NCI-H2081 treated with DMSO at 0.1 percent for 48 hours (cell line): ENCODE measurements at places on chromosomes 3 and 15.

DNA sequence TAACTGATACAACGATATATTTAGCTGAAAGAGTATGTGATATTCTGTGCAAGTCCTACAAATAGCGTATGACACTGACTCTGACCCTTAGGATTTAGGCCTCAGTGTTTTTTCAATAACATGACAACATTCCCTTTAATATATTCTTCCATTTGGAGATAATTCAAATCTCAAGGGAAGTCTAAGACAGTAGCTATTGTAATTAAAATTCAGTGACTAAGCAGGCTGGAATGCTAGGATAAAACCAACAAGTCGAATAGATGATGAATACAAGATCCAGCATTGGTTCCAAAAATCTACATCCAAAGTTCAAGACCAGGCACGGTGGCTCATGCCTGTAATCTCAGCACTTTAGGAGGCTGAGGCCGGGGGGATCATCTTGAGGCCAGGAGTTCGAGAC is 56.2 kb downstream of the QTRT2 start:
- DNase-seq = no peak

- DNase-seq = peak; percentile 31
These were observed 1.8 kb upstream of the ROPN1B start for GRCh38 chr3:125967156-125967555.

GRCh38 chr3:43346978-43347749 is 60.8 kb downstream of the SNRK start:
- DNase-seq = no peak

DNA sequence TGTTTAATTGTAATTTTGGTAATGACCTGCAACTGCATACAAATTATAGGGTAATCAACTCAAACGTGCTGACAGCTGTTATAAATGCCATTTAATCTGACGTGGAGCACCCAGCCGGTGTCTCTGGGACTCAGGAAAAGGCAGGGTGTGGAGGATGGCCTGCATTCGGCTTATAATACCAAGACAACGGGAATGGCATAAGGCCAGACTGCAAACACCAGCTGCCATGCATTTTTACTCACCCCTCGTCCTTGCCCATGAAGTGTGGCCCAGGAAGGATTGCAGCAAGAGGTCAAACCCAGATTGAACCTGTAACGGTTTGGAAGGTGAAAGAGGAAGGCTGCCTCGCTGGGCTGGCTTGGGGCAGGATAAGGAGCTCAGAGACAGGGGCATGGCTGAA is 96.4 kb downstream of the WNT7A start:
- DNase-seq = no peak

GRCh38 chr15:65060641-65061397 is 7.0 kb downstream of the RASL12 start:
- no peak for DNase-seq

DNA sequence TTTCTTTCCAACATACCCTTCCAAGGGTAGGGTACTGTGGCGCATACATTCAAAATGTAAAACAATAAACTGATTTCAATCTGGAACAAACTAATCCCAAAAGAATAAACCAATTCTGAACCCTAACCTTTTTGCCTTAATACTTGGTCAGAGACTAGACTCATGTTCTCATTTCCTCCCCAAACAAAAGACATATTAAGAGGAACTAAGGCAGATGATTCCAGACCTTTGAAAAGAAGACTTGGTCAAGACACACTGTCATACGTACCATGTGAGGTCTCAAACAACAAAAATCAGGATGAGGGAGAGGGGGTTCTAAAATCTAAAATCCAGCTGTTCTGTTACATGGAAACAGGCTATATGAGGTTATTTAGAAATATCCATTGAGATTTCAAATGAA is 102.1 kb downstream of the RFTN1 start:
- no peak for DNase-seq

- no peak for DNase-seq
These were observed 7.8 kb downstream of the LINGO1 start for GRCh38 chr15:77624868-77625267.

DNA sequence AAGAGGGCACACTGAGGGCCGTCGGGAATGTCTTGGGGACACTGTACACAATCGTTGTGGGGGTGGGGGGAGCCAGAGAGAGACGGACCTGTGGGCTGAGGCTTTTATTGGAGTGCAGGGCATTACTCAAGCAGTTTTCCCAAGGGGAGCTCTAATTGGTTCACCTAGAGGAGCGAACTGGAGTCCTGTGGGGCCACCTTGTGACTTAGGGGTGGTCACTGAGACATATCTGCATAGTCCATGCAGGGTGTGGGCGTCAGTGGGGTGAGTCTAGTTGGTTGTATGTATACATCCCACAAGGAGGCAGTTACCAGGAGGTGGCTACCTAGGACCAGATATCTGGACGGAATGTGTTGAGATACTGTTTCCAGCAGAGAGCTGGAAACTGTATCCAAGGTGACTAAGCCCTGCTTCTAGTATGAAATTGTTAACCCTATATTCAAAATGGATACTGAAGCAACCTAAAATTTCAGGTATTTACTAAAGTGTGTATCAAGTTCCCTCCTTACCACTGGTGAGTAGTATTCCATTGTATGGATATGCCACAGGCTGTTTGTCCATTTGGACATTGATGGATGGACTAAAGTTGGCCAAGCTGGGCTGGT is 2.6 kb upstream of the PIGZ start:
- DNase-seq = no peak

DNA sequence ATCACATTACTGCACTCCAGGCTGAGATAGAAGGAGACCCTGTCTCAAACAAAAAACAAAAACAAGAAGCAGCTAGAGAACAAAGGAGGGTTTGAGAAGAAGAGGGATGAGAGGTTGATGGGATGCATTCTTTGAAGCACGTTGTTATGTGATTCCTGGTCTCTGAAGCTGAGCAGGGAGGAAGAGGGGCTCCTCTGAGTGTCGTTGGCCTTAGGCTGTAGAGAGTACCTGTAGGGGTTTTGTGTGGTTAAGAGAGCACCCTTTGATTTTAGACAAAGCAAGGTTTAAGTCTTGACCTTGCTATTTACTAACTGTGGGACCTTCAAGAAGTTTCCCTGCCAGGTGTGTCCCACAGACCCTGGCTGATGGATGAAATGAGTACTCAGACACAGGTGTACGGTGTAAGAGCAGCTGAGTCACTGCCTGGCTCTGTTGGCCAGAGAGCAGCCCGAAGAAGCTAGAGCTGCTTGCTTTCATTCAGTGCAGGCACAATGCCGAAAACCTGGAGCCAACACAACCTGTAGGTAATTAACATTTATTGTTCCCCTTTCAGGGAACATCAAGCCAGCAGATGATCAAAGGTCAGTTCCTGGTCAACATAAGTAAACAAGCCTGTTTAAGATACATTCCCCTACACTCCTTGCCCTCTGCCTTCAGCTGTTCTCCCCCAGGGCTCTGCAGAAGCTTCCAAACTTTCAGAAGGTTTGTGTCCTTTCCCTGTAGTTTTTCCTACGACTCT is 67.2 kb downstream of the LRRK1 start:
- DNase-seq = no peak

GRCh38 chr15:91186904-91187656 is 87.0 kb downstream of the SV2B start:
- no peak for DNase-seq
